ENCODE measurements at places on chromosomes 11 and 22. TPM values are rescaled to one million over a fixed set of nuclear protein-coding genes. Genes with fewer than 3 reads are reported as not detected.

DNA sequence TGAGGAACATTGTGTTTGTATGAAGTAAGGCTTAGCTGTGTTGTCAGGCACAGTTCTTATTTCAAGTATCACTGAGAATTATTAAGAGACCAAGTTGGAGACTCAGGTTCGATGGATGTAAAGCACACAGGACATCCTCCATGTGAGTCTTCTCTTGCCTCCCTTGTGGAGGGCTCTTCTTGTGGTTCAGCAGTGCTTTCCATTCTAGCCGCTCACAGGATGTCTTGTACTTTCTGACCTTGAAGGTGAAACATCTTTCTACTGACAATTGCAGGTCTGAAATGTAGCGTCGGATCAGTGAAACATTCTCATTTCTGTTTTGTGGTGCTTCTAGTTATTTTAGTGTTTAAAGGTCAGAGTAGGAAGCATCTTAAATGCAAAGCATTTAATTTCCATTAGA, 154.6 kb downstream of the HIPK3 start:
- no peak for DNase-seq

DNA sequence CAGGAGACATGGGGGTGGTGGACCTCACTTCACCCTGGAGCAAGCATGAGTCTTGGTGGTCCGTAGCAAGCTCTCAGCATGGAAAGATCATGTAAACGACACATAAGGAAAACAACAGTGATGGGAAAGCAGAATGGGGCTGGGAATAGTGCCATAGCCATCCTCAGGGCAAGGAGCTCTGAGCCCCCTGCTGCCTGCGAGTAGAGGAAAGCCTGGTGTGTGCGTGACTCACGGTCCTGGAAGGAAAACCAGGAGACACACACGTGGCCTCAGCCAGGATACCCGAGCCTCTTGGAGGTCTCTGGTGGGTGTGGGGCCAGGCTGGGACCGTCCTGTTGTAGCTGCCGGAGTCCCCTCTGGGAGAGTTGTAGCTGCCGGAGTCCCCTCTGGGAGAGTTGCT, 12.4 kb downstream of the SHANK3 start:
- DNase-seq = no peak

GRCh38 chr11:1228921-1229451, 6.1 kb downstream of the MUC5B start:
- DNase-seq = no peak

- no peak for DNase-seq
Measured at GRCh38 chr11:127632976-127633680, 632.6 kb upstream of the KIRREL3 start.

DNA sequence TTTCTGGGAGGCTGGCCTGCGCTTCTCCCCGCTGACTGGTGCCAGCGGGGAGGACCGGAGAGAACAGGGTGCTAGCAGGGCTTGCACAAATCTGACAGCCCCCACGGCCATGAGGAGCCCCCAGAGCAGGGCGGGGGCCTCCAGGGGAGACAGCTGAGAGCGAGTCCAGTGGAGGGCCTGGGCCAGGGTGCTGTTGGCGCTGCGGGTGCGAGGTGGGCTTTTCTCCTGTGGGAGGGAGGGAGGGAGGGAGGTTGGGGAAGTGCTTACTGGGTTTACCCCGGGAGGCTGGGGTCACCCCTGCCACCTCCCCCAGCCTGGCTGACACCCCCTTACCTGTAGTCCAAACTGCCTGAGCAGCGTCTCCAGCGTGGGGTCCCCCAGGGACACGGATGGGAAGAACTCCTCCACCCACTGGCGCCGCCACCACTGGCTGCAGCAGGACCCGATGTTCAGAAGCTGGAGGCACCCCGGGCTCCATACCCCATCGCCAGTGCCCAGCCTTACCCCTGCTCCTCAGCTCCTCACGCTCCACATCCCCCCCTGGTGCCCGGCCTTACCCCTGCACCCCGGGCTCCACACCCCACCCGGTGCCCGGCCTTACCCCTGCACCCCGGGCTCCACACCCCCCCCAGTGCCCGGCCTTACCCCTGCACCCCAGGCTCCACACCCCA, 3.9 kb downstream of the LMF2 start:
- DNase-seq = no peak

GRCh38 chr11:686451-687243, 8.4 kb downstream of the DEAF1 start:
- DNase-seq = no peak

DNA sequence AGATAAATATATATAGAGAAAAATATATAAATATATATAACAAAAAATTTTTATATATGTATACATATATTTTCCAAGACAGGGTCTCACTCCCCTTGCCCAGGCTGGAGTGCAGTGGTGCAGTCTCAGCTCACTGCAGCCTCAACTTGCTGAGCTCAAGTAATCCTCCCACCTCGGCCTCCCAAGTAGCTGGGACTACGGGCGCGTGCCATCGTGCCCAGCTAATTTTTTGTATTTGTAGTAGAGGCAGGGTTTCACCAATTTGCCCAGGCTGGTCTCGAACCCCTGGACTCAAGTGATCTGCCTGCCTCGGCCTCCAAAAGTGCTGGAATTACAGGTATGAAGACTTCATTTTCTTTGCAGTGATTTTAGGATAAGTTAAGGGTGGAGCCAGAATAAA, 38.9 kb upstream of the SEPTIN5 start:
- no peak for DNase-seq

DNA sequence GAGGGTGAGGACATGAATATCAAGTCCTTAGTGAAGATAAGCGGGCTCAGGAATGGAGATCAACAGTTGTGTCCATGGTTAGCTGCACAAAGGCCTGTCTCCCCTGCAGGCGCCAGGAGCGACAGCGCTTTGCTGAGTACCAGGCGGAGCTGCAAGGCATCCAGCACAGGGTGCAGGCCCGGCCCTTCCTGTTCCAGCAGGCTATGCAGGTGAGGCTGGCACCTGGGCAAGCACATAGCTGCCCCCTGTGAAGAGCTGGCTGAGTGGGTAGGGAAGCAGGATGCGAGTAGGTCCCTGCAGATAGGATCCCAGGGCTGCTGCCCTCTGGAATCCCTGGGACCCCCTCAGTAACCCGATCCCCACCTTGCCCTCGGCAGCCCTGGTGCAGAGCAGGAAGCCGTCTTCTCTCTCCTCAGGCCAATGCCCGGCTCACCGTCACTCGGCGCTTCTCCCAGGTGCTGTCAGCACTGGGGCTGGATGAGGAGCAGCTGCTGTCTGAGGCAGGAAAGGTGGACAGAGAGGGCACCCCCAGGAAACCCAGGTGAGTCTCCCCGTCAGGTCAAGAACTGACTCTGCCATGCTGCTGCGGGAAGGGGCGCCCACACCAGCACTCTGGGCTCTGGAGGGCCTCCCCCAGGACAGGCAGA, 2.6 kb upstream of the SART1 start:
- no peak for DNase-seq

DNA sequence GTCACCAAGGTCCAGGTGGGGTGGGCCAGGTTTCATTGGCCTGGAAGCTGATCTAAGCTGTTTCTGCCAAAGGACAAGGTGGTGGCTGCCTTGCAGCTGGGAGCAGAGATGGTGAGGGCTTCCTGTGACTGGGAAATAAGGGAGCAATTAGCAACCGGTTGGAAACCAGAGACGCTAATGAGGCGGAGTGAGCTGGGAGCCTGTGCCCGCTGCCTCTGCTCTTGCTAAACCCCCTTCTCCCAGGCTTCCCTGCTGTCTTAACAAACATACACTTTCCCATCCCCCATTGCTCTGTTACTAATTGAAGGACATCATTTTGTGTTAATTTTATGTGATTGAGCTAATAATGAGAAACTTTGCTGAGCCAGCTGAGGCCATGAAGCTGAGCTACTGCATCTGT, 121.8 kb downstream of the INSC start:
- no peak for DNase-seq

DNA sequence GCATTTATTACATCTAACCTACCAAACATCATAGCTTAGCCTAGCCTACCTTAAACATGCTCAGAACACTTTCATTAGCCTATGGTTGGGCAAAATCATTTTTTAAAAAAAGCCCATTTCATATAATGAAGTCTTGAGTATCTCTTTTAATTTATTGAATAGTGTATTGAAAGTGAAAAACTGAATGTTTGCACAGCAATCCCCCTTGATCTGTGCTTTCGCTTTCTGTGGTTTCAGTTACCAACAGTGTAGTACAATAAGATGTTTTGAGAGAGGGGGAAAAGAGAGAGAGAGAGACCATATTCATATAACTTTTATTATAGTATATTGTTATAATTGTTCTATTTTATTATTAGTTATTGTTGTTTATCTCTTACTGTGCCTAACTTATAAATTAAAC, 8.4 kb upstream of the MAP6 start:
- peak; percentile 52 for DNase-seq

DNA sequence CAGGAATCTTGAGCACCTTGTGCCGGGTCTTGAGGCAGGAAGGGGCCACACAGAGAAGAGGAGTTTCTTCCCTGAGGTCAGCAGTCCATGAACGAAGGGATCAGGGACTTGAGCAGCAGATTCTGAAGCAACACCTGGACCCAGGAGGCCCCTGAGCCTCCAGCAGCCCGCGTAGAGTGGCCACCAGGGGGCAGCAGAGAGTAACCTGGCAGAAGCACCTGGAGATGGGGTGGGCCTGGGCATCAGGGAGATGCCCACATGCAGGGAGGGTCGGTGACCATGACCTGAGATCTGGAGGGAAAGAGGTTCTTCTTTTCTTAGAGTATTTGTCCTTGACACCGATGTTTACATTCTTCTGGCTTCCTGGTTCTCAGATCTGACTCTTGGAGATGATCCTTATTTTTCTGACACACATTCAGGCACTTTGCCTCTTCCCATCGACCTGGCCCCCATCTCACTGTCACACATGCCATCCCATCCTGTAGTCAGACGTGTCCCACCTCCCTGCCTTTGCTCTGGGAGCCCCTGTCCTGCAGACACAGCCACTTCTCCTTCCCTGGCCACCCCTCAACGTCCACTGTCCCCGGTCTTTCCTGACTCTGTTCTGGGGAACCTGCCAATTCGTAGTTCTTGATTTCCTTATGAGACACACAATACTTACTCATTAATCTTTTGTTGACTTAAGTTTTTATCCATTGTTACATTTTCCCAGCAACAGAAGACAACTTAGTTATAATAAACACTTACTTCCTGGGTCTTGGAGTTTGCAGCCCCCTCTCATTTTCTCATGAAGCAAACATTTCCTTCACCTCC, 66.5 kb downstream of the GGTLC2 start:
- DNase-seq = peak; percentile 57

DNA sequence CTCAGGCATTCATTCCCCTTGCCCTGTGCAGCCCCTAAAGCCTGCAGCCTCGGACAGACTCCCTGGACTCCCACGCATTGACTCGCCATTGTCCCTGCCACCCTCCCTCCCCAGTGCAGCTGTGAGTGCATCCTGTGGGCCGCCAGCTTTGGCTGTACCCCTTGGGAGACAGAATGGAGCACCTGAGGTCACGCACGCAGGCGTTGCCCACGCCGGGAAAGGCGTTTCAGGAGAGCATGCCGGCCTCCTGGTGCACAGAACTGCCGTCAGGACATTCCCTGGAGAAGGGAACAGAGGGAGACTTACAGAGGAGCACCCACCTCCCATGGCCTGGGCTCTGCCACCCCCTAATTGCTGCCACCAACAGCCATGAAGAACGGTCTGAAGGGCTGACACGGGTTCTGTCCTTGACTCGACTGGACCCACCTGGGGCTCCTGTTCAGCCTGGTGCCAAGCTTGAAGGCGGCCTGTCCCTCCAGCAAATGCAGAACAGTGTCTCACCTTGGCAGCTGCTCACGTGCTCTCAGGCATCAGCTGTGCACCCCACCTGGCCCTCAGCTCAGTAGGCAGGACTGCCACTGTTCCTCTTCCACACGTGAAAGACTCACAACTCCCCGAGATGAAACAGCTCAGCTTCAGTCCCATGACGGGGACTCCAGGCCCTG, 503.8 kb downstream of the BRD1 start:
- DNase-seq = no peak

DNA sequence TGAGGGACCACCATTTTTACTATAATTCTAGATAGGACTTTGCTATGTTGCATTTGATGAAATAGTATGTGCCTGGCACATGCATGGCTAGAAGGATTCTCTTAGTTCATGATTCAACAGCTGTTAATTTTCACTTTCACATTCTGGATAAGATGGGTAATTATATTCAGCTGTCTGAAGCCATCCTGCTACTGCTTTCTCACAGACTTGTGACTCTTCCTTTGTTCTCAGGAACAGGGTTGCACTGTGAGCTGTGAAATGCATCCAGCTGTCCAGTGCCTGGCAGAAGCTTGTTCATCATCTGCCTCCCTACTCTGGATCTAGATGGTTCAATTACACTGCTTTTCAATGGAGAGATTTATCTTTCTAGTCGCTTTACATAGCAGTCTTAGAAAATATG, 610.1 kb upstream of the ANO5 start:
- no peak for DNase-seq

- no peak for DNase-seq
Measured at GRCh38 chr11:9070749-9071491, 20.5 kb downstream of the SCUBE2 start.

DNA sequence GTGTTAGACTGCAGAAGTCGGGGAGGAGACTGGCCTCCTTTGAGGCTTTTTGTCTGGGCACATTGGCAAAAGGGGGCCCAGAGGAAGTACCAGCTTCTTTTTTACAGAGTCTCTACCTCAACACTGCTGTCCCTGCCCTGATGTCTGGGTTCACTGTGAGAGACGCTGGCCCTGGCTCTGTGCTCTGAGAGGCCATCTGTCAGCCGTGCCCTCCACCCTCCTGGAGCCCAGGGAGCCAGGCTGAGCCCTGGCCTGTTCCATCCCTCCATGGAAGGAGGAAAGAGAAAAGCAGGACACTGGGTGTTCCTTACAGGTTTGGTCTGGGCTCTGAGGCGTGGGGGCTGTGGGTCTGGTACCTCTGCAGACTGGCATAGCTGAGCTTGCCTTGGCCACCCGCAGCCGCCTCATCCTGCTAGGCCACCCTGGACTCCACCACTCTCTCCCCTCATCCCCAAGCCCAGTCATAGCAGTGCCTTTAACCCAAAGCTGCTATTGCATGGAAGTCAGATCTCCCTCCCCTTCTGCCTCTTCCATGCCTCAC, 105.5 kb upstream of the PARVA start:
- DNase-seq = no peak

DNA sequence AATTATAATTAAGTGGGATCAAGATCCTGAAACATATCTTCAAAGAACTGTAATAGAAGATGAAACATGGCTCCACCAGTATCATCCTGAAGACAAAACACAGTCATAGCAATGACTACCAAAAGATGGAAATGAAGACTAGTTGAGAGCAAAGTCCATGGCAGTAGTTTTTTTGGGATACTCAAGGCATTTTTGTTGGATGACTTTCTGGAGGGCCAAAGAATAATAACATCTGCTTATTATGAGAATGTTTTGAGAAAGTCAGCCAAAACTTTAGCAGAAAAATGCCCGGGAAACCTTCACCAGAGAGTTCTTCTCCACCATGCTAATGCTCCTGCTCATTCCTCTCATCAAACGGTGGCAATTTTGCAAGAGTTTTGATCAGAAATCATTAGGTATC, 809.4 kb upstream of the RAG2 start:
- no peak for DNase-seq

- DNase-seq = no peak
Measured at GRCh38 chr22:36948273-36949225, 35.1 kb downstream of the CSF2RB start.

Gene PRR5L
- total RNA-seq = 15.1 TPM

Gene FAT3
- not detected for total RNA-seq

Gene CBLIF
- not detected for total RNA-seq

Gene INPP5J
- total RNA-seq = not detected

Gene EXPH5
- total RNA-seq = 1.8 TPM

Gene PRSS23
- not detected for total RNA-seq

Gene SCUBE1
- total RNA-seq = 0.74 TPM

Gene CRELD2
- 37.8 TPM for total RNA-seq

Gene BRSK2
- 0.42 TPM for total RNA-seq

Gene NXPE1
- not detected for total RNA-seq

Gene MUC5B
- not detected for total RNA-seq

Gene CABP4
- 13.2 TPM for total RNA-seq

Gene PSMC3
- total RNA-seq = 58.9 TPM

Gene TRPM5
- 0.17 TPM for total RNA-seq

Gene CCDC116
- not detected for total RNA-seq

Gene MYOD1
- not detected for total RNA-seq

Measured in CD4-positive, CD25-positive, alpha-beta regulatory T cell (primary cell).